ENCODE measurements at places on chromosomes 1 and 21.
A peak's percentile ranks its signal among the peaks of the same experiment; 100 is the strongest.

DNA sequence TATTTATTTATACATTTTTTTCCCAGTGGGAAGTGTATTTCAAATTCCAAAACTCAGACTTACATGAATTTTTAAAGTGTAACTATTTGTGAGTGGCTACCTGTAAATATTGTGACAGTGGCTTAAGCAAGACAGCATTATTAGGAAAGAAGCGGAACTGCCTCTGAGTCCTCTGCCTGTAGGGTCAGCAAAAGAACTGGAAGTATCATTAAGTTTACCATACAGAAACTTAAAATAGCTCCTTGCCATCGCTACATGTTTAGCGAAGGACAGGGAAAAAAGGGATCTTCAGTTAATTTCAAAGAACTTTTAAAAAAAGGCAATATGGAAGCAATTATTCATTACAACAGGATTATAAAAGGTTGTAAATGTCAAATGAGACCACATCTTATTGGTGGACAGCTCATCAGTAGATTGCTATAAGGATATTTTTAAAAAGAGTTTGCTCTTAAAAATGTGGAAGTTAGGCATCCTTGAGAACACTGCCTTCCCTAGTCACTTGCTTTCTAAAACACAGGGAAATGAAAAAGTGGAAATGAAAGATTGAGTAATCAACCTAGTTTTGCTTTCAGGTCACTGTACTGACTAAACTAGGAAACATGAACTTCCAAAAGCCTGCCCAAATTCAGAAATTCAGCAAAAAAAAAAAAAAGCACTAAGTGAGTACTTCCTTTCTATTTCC, 39.2 kb downstream of the NSL1 start:
- no peaks in the 10 kb centered on the region for H3K27me3 ChIP-seq
- no peak overlapping the region for H3K4me3 ChIP-seq
- H3K36me3 ChIP-seq: peaks cover 2% of the 10 kb centered on the region
- H3K4me1 ChIP-seq: peaks cover 29% of the 10 kb centered on the region
- no peak for DNase-seq
- H3K27ac ChIP-seq: peak overlapping the region; percentile 24

GRCh38 chr21:45831991-45832740, 149.4 kb upstream of the COL6A1 start:
- H3K36me3 ChIP-seq: no peaks in the 10 kb centered on the region
- DNase-seq: no peak
- no peak overlapping the region for H3K27ac ChIP-seq
- H3K27me3 ChIP-seq: peaks cover 14% of the 10 kb centered on the region
- no peak overlapping the region for H3K4me3 ChIP-seq
- peaks cover 8% of the 10 kb centered on the region for H3K4me1 ChIP-seq

GRCh38 chr21:46371204-46372013, 47.5 kb downstream of the PCNT start:
- peaks cover 11% of the 10 kb centered on the region for H3K36me3 ChIP-seq
- H3K27me3 ChIP-seq: no peaks in the 10 kb centered on the region

GRCh38 chr1:12416744-12417143, 186.9 kb downstream of the VPS13D start:
- H3K4me1 ChIP-seq: peaks cover 18% of the 10 kb centered on the region
- H3K36me3 ChIP-seq: peaks cover 21% of the 10 kb centered on the region
- no peaks in the 10 kb centered on the region for H3K27me3 ChIP-seq
- no peak overlapping the region for H3K4me3 ChIP-seq

GRCh38 chr21:31201548-31201947, 142.5 kb downstream of the TIAM1 start:
- DNase-seq: no peak
- H3K36me3 ChIP-seq: peaks cover 4% of the 10 kb centered on the region
- H3K27me3 ChIP-seq: no peaks in the 10 kb centered on the region
- no peaks in the 10 kb centered on the region for H3K4me1 ChIP-seq
- H3K4me3 ChIP-seq: no peak overlapping the region

- no peak for DNase-seq
- H3K27me3 ChIP-seq: no peaks in the 10 kb centered on the region
- no peak overlapping the region for H3K27ac ChIP-seq
- peaks cover 4% of the 10 kb centered on the region for H3K4me1 ChIP-seq
These were observed 101.1 kb downstream of the CDC7 start for GRCh38 chr1:91601554-91602376.

DNA sequence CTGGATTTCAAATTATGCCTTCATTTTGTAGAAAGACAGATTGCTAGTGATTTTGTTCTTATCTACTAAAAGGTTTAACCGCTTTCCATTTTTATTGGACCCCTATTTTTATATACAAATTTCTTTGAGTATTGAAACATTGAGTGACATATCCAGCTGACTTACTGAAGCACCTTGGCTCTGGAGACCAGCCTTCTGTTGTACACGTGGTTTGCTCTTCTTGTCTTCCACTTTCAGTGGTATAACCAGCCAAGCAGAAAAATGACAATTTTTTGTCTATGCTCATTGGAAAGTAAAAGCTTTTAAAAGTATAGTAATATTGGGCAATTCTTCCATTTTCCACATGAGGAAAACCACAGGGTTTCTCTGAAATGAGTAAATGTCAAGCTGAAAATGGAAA, 4.4 kb downstream of the F13B start:
- no peak overlapping the region for H3K27ac ChIP-seq
- H3K27me3 ChIP-seq: peaks cover 19% of the 10 kb centered on the region
- H3K36me3 ChIP-seq: peaks cover 3% of the 10 kb centered on the region
- H3K4me1 ChIP-seq: no peaks in the 10 kb centered on the region

- no peak for DNase-seq
- no peak overlapping the region for H3K27ac ChIP-seq
- no peak overlapping the region for H3K4me3 ChIP-seq
- peaks cover 86% of the 10 kb centered on the region for H3K36me3 ChIP-seq
- H3K4me1 ChIP-seq: peaks cover 14% of the 10 kb centered on the region
These were observed 14.6 kb downstream of the ADAR start for GRCh38 chr1:154593390-154593789.

GRCh38 chr21:34875830-34876229, 173.3 kb downstream of the RUNX1 start:
- no peak for DNase-seq
- H3K36me3 ChIP-seq: peaks cover 56% of the 10 kb centered on the region
- H3K27ac ChIP-seq: no peak overlapping the region
- H3K27me3 ChIP-seq: no peaks in the 10 kb centered on the region
- H3K4me3 ChIP-seq: no peak overlapping the region
- peaks cover 39% of the 10 kb centered on the region for H3K4me1 ChIP-seq

All from central memory CD8-positive, alpha-beta T cell (primary cell).